ENCODE measurements at places on chromosomes 3 and 15.

GRCh38 chr3:127673191-127674100 lies 694 bp downstream of the ABTB1 start:
- DNase-seq, result no peak

DNA sequence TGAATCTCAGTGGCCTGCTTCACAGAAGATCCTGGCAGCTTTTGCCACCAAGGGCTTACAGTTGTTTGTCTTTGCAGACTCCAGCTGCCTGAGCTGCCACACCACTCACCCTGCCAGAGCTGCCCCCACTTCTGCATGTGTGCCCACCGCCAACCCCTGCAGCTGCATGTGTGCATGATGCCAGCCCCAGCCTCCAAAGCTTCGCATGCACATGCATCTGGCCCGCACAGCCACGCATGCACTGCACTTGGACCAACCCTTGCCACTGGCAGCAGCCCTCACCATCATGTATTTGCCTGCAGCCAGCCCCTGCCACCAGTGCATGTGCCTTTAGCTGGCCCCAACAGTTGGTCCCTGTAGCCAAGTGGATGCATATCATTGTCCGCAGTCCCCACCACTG lies 31.3 kb downstream of the CCDC54 start:
- DNase-seq, result no peak

GRCh38 chr15:39051626-39052322 lies 487.2 kb upstream of the RASGRP1 start:
- DNase-seq, result no peak

DNA sequence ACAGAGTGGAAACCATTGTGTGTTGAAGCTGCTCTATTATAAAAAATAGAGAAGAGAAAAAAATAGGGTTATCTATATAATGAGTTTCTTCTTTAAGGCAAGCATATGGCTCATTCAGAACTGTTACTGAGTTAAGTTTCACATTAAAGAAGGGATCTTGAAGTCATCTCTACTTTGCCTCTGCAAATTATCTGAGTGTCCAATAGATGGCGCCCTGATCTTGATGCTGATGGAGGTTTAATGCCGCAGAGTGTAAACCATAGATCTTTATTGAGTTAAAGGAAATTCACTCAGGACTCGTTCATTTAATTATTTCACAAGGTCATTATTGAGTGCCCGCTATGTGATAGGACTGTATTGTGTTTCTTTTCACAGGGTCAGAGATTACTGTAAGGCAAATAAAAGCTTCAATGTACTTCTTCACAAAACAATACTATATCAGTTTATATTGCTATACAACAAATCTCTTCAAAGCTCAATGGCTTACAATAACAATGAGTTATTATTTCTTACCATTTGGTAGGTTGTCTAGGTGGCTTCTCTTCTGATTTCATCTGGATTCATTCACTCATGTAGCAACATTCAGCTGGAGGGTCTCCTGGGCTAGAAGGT lies 171.4 kb downstream of the NSUN3 start:
- peak; percentile 65 for DNase-seq

GRCh38 chr3:56837196-56837955 lies 35.6 kb upstream of the ARHGEF3 start:
- DNase-seq, result no peak

- no peak for DNase-seq
Measured at GRCh38 chr3:21790466-21790865, 39.5 kb upstream of the ZNF385D start.

DNA sequence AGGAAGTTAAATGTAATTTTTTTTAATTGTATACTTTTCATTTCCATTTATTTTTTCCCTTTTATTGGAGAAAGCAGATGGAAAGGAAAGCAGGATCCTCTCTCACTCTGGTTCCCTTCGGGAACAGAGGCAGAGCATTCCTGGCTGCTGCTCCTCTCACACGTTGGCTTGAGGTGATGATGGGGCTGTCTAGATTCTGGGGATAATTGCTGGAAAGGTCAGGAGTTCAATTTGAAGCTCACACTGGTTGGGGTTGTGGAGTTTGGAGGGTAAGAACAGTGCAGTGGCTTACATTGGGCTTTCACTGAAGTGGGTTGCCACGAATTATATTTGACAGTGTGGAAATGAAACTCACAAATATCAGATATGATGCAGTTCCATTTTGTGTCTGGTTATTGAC lies 57.6 kb downstream of the RARB start:
- DNase-seq, result no peak

- no peak for DNase-seq
Measured at GRCh38 chr3:165156757-165157420, 39.3 kb downstream of the SLITRK3 start.

DNA sequence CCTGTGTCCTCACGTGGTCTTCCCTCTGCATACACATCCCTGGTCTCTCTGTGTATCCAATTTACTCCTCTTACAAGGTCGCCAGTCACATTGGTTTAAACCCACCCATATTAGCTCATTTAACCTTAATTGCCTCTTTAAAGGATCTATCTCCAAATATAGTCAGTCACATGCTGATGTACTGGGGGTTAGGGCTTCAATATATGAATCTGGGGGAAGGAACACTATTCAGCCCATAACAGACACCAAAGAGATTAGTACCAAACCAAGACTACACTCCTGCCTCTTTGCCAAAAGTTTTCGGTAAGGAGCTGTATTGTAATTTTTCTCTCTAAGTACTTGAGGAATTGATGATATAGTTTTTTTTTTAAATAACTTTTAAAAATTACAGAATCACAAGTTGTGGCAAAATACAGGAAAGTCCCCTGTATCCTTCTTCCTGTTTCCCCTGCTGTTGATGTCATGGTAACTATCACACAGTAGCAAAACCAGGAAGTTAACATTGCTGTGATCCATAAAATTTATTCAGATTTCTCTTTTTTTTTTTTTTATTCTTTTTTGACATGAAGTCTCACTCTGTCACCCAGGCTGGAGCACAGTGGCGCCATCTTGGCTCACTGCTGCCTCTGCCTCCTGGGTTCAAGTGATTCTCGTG lies 67.8 kb downstream of the SLCO3A1 start:
- no peak for DNase-seq

- peak; percentile 18 for DNase-seq
Measured at GRCh38 chr3:159950156-159950898, 38.3 kb upstream of the IL12A start.

DNA sequence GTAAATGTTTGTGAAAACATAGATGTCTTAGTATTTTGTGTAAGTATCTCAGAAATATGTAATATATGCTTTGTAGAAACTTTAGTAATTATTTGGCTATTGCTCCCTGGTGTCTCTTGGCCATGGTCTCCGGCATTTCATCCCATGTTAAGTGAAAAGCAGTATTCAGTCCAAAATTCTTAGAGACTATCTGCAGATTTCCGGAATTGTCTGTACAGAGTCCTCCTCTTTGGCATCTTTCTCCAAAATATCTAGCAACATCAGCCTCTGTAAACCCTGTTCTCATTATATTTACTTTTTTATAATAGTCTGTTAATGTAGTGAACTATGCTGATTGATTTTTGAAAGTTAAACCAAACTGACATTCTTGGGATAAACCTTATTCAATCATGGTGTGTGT lies 352.7 kb downstream of the ARPP21 start:
- DNase-seq, result no peak

- no peak for DNase-seq
Measured at GRCh38 chr3:54366839-54367238, 244.5 kb downstream of the CACNA2D3 start.

- peak; percentile 58 for DNase-seq
Measured at GRCh38 chr3:42053476-42053875, 37.7 kb upstream of the TRAK1 start.

DNA sequence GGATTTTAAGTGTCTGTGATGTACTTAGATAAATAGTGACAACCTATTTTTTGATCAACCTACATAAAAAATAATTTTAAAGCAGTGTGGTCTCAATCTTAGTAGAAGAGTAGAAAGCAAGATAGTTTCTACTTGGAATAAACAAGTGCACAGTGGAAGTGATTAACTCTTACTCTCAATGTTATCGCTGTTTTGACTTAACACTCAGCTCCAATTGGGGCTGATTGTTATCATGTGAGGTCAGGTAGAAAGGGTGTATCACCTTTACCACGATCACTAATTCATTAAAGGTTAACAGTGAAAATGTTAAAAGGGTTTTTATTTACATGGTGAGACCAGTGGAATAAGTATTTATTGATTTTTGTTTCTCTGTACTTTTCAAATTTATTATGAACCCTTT lies 22.4 kb upstream of the APH1B start:
- DNase-seq, result no peak

DNA sequence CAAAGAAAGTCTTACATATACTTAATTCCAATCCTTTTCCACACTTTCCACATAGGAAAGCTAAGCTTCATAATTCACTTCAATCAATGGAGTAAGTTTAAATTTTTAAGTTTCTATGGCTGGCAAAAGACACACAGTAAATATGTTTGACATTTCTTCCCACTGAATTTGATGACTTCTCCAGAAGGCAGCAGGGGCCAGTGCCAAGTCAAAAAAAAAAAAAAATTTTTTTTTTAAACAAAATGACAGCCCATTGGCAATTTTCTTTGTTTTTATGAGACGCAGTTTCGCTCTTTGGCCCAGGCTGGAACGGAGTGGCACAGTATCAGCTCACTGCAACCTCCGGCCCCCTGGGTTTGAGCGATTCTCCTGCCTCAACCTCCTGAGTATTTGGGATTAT lies 28.7 kb downstream of the ATP13A3 start:
- no peak for DNase-seq

GRCh38 chr3:12974334-12974733 lies 98.9 kb downstream of the IQSEC1 start:
- no peak for DNase-seq

GRCh38 chr3:66585520-66586095 lies 84.8 kb upstream of the LRIG1 start:
- DNase-seq, result no peak

DNA sequence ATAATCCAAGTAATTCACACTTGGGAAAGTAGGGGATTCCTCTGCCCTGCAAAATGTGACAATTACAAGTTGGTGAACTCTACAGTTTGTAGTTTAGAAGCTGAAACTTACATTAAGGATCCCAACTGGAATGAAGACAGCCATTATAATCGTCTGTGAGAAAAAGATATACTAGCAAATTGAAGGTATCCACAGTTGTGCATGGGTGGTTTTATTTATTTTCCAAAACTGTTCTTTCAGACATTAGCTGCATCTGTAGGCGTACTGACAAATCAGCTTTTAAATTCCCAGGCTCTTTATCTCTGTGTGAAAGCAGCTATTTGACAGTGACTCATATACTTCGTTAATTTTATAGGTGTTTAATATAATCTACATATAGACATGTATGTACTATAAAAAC lies 12.5 kb upstream of the ISL2 start:
- DNase-seq, result no peak

GRCh38 chr15:88484682-88485331 lies 17.3 kb downstream of the MRPS11 start:
- no peak for DNase-seq

GRCh38 chr15:84782346-84782745 lies 34.0 kb downstream of the ZNF592 start:
- no peak for DNase-seq

GRCh38 chr15:80611543-80612080 lies 83.5 kb upstream of the ABHD17C start:
- no peak for DNase-seq

- DNase-seq, result no peak
Measured at GRCh38 chr3:16173283-16174025, 1.0 kb upstream of the GALNT15 start.

GRCh38 chr15:75114796-75115195 lies 86.9 kb upstream of the C15orf39 start:
- DNase-seq, result peak; percentile 45

DNA sequence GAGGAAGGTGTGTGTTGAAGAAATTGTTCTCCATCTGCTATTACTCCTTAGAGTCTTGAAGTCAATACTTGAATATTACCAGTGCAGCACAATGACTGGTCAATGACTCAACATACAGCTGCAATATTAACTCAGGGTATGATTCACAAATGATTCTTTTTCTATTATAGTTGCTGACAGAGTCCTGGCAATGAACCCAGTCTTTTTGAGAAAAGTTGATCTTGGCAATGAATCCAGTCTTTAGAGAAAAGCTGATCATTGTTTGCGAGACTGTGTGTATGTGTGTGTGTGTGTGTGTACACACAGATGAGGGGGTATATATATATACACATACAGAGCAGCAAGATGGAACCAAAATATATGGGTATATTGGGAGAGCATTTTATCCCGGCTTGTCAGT lies 315.1 kb downstream of the ZNF385D start:
- no peak for DNase-seq

DNA sequence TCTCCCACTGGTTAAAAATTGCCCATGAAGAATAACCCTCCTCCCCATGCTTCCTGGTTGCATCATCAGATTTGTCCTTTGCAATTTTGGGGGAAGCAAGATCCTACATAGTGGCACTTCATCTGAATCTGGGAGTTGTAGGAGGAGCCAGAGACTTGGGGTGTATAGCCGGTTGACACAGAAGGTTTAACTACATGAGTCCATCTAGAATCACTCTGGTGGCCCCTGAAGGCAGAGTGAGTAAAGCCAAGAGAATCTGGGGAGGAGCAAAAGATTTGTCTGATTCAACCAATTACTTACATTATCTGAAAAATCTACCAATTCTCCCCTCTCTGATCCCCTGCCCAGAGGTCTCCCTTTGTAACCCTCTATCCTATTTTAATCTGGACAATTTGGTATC lies 50.1 kb downstream of the SYN2 start:
- no peak for DNase-seq

GRCh38 chr3:143998266-143998665 lies 26.6 kb downstream of the DIPK2A start:
- DNase-seq, result peak; percentile 53

DNA sequence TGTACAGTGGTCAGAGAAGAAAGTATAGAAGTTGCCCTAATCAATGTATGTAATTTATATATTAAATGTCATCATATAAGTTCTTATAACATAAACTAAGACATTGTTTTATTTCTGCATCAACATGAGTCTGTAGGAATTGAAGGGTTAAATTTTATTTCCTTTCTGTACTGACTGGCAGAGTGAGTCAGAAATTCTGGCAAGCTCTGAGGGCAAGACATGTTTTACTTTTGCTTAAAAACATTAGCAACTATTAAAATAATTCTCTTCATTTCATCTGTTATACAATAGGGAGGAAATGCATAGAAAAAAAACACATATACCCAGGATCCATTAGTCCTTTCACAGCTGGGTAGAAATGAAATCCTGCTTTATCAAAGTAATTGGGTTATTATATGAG lies 171.4 kb upstream of the ALCAM start:
- DNase-seq, result no peak

DNA sequence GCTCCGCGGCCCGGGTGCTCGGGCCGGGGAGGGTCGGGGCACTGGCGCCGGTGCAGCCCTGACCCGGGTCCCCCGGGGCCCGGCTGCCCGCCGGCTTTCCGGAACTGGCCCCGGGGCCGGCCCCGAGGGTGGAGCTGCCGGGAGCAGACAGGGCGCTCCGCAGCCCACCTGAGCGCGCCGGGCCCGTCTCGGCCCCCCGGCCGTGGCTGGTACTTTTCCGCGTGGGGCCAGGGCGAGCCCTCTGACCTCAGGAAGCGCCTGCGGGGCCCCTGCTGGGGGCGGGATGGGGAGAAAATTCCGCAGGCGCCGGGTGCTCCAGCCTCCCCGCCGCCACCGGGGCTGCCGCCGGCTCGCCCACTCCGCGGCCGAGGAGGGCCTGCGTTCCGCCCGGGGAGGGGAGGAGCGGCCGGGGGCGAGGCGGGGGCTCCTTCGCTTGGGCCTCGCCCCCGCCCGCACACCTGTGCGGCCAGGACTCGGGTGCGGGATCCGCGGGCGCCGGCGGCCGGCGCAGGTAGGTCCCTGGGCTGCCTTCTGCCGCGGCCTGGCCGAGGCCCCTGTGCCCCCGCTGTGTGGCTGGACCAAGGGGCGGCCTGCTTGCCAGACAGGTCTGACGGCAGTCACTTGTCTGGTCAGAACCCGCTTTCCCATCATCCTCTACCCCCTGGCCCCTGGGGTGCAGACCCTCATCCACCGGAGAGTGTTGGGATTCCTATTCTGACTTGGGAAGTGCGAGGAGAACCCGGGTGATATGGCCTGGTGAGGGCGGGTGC lies 3.5 kb downstream of the FURIN start:
- DNase-seq, result no peak

All from Ammon's horn (tissue), 1 donor.